ENCODE measurements at places on chromosomes 16 and 17.

GRCh38 chr16:88634141-88634993 lies 4.0 kb upstream of the IL17C start:
- peak; percentile 23 for DNase-seq

- no peak for DNase-seq
Observed at GRCh38 chr17:82650723-82651122, 2.5 kb upstream of the WDR45B start.

GRCh38 chr17:2814481-2815341 lies 18.5 kb downstream of the RAP1GAP2 start:
- DNase-seq, result no peak

- peak; percentile 97 for DNase-seq
Observed at GRCh38 chr17:41547921-41548843, 20.1 kb upstream of the KRT19 start.

- no peak for DNase-seq
Observed at GRCh38 chr16:56488035-56488434, 31.8 kb downstream of the BBS2 start.

DNA sequence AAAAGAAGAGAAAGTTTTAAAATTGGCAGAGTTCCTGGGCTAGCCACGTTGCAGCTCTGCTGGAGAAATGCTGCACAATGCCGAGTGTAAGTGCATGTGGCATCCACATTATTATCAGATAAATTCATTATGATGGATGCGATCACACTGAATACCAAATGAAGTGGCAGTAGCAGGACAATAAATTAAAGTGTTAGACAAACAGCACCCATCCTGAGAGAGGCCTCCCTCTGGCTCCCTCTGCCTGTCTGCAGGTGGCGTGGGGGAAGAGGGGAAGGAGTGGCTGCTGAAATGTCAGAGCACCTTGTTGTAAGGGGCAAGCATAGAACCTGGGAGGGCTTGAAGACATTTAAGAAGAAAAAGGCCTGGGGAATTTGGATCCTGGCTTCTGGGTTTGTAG lies 324.1 kb downstream of the HAPSTR1 start:
- DNase-seq, result no peak

GRCh38 chr17:69677130-69677529 lies 262.6 kb downstream of the MAP2K6 start:
- no peak for DNase-seq
